ENCODE measurements at places on chromosomes 4 and X.

DNA sequence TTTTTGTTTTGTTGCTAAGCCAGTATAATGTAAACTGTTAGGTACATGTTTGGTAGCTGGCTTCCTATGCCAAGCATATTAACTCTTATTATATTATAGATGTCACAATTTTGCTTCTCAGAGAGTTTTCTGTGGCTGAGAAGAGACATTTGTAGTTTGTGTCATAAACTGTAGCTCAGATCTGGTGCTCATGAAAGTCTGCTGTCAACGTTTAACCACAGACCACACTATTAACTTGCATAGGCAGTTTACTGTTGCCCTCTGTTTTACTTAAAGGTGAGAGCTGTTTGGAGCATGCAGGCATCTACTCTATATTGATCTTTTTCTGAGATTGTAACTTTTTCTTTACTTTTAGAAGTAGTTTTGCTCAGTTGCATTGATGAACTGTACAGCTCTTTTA, 166.8 kb downstream of the TLL1 start:
- DNase-seq, result no peak

DNA sequence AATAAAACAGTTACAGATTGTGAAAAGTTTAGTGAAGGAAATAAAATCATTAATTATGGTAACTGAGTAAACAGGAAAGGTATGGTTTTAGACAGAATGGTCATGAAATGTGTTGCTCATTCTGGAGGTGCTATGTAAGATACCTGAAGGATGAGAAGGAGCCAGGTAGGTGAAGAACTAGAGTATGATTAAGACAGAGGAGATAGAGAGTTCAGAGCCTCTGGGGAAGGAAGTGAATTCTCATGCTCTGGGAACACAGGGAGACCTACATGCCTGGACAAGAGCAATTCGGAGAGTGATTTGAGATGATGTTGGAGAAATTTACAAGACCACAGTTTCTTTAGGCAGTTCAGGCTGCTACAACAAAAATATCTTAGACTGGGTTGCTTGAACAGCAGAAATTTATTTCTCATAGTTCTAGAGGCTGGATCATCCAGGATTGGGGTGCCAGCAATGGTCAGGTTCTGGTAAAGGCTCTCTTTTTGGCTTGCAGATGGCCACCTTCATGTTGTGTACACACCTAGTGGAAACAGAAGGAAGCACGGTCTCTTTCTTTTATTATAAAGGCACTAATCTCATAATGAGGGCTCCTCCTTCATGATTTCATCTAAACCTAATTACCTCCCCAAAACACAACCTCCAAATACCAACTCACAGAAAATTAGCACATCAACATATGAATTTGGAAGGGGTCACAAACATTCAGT, 1416.1 kb downstream of the PCDH7 start:
- no peak for DNase-seq

DNA sequence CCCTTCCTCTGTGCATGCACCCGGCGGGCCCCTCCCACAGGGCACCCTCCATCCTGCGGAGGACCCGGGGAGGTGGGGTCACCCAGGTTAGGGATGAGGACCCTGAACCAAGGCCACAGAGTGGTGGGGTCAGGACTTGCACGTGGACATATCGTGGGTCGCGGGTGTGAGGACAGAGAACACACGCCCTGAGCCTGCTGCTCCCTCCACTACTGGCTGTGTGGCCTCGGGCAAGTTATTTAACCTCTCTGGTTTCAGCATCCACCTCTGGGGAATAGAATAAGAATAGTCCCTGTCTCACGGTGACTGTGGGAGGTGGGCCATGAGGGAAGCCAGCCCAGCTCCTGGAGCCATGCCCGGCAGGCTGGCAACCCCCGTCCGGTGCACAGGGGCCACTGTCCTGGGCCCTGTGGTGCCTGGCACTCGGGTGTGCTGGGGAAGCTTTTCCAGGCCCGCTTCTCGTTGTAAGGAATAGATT, 5.1 kb downstream of the PSAPL1 start:
- DNase-seq, result no peak

DNA sequence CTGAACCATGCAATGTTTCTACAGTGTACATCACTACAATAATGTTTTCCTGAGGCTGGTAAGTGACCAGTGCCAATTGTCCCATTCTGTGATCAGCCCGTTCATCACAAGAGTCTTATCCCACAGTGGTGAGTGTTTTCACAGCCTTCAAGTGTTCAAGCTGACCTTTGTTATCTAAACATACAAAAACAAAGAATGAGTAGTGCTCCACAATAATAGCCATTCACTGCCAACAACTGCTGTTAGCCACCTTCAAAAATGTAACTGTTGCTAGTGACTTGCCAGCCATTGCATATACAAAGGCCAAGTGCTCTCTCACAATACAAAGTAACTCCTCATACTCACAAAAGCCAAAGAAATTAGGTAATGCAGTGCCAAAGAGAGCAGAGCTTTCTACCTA, 1084.1 kb downstream of the FAM133A start:
- DNase-seq, result no peak

GRCh38 chr4:97270051-97270450, 873.2 kb downstream of the STPG2 start:
- DNase-seq, result no peak

- DNase-seq, result no peak
Observed at GRCh38 chr4:73751166-73751565, 10.8 kb downstream of the CXCL8 start.

DNA sequence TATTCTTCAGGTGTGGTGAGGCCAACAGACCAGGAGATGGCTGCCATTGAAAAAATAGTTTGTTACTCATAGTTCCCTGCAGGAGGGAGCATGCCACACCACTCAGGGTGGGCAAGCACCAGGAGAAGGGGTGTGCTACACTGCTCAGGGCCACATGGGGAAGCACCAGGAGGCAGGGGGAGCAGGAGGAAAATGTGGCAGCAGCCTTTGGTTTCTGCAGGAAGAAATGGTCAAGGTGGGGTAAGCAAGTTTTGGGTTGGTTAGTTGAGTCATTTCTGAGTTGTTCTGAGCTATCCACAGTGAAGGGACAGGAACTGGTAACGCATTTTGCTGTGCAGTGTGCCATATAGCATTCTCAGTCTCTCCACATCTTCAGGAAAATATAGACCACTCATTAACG, 23.8 kb downstream of the FGFBP1 start:
- DNase-seq, result no peak

DNA sequence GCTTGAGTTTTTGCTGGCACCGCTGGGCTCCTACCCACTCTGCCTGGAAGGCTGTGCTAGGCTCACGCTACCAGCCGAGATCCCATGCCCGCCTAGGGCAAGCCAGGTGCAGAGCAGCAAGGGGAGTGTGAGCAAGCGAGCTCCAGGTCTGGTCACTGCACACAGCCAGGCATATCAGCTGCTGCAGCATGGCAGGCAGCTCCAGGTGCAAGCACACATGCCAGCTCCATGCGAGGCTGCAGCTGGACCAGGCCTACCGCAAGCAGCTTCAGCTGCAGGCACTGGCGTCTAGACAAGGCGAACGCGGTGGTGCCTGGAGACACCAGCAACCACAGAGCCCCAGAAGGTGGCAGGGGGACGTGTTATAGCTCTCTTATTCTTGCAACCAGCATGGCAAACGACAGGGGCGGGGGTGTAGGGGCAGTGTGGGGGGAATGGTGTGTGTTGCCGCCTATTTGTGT, 614.7 kb upstream of the EPHA5 start:
- no peak for DNase-seq

- no peak for DNase-seq
Observed at GRCh38 chr4:94744850-94745249, 12.9 kb upstream of the BMPR1B start.

DNA sequence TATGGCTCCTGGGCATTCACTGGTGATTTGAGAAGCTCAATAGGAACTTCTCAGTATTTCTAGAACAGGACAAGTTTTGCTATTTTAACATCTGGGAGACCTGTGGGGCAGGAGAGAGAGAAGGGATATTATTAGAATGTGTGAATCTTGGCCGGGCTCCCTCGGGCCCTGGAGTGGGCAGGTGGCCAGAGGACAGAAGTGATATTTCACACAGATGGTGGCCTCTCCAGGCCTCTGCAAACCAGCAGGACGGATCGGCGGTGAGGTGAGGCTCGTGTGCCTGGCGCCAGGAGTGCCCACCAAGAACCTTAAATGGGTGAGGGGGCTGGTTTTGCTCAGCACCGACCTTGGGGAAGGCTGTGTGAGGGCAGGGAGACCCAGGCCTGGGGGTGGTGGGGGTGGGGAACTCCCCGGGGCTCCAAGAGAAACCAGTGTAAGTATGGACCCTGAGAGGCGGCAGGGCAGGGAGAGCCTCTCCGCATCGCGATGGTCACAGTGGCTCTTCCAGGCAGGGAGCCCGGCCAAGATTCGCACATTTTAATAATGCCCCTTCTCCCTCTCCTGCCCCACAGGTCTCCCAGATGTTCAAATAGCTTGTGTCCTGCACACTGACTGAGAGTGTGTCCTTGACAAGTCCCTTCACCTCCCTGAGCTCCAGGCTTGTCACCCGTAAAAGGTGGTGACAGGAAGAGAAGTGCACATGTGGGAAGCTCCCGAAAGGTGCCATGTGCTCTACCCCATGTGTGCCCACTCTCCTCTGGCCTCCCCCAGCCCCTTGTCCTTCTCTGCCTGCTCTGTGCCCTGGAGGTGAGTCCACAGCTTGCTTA, 64.9 kb downstream of the SORCS2 start:
- no peak for DNase-seq

- DNase-seq, result no peak
Observed at GRCh38 chrX:103941201-103941975, 21.0 kb upstream of the TMSB15B start.

DNA sequence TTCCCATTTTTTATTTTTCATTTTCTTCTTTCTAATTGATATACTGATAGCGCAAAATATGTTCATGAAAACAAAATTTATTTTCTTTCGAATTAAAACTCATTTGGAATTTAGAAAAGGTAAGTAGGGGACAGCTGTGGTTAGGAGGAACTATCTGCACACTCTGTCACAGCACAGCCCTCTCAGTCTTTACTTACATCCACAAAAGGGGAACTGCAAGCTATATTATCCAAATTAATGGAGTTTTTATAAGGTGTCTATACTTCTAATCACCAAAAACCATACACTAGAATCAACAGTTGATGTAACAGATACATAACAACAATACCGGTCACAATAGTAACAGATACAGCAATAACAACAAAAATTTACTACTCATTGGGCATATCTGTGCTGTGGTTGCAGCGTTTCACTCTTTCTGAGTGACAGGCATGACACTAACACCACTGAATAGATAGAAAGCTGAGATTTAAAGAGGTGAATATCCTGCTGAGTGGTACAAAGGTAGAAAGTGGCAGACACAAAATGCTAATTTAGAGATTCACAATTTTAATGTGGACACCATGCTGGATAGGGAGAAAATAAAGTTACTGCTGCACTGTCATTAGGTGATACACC, 160.7 kb downstream of the PPP3CA start:
- DNase-seq, result no peak

DNA sequence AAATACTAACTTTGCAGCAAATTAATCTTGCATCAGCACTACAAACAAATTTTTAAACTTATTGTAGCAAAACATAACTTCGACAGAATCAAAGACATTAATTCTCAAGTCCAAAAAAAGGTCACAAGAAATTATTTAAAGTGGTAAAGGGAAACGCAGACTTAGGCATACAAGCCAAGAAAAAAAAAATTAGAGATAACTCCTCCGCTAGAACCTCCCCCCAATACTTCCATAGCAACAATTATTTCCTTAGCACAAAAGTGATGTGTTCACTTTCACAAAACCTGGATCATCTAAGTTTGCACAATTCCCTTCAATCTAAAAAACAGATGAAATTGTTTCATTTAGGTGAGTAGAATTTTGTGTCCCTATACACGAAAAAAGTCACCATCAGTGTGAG, 1.1 kb downstream of the LRBA start:
- no peak for DNase-seq

GRCh38 chr4:165006456-165006855, 25.3 kb upstream of the TRIM60 start:
- DNase-seq, result no peak

DNA sequence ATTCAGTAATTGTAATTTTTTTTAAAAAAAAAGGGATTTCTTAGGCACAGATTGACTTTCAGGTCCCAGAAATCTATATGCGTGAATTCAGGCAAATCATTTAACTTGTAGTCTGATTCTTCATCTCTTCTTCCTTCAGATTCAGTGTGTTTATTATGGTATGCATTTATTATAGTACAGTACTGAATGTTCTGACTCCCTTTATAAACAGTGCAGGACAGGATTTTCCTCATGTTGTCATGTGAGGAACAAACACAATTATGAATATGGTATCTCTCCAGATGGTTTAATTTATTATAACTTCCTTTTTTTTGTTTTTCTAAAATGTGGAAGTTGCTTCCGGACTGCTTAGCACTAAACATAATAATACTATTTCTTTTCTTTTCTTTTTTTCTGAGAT, 54.2 kb downstream of the RPS3A start:
- no peak for DNase-seq

GRCh38 chrX:134020910-134021309, 35.5 kb upstream of the GPC3 start:
- DNase-seq, result no peak

DNA sequence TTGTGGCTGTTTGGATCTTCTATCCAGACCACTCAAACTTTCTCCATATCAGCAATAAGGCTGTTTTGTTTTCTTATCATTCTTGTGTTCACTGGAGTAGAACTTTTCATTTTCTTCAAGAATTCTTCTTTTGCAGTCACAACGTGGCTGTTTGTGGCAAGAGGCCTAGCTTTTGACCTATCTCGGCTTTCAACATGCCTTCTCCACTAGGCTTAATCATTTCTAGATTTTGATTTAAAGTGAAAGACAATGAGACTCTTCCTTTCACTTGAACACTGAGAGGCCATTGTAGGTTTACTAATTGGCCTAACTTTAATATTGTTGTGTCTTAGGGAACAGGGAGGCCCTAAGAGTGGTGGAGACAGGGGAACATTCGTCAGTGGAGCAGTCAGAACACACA, 19.1 kb downstream of the FGF2 start:
- no peak for DNase-seq

DNA sequence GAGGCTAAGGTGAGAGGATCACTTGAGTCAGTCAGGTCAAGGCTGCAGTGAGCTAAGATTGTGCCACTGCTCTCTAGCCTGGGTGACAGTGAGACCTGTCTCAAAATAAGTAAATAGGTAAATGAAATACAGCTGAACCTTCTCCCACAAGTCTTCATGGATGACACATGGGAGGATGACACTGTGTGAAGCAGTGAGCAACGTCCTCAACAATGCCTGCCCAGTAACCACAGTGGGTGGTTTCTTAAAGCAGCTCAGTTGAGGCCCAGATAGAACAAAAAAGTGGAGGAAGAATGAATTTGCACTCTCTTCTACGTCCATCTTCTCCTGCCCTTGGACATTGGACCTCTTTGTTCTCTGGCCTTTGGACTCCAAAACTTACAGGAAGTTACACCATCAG, 52.7 kb downstream of the MSX1 start:
- DNase-seq, result no peak
